ENCODE measurements at places on chromosomes 7 and 10. TPM values are rescaled to one million over a fixed set of nuclear protein-coding genes. Genes with fewer than 3 reads are reported as not detected.
A peak's percentile ranks its signal among the peaks of the same experiment; 100 is the strongest.

GRCh38 chr10:6490614-6491013 is 89.5 kb downstream of the PRKCQ start:
- no peak for DNase-seq

ZNF467 gene
- not detected for total RNA-seq

BUD31 gene
- total RNA-seq: 134 TPM

- DNase-seq: no peak
These were observed 1.3 kb downstream of the KAT6B start for GRCh38 chr10:74827694-74828093.

DNA sequence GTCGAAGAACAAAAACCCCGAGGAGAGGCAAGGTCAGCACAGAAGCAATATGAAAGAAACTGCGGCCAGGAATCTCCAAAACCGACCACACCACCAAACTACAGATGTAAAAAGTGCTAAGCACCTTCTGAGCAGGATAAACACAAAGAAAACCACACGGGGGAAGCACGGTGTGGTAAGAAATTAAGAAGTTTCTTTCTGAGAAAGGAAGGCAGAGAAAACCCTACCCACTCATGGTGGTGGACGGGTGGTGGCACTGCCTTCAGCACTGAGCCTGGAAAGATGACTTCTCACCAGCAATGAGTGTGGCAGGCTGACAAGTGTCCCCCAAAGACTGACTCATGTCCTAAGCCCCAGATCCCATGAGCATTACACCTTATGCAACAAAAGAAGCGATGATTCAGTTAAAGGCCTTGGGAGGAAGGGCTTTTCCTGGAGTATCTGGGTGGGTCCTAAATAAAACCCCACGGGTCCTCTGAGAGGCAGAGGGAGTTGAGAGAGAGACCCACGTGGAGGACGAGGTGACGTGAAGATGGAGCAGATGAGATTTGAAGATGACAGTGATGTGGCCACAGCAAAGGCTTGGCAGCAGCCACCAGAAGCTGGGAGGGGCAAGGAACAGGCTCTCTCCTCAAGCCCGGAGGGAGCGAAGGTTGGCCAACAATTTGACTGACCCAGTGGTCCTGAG is 124.9 kb downstream of the DLG5 start:
- peak; percentile 53 for DNase-seq

- no peak for DNase-seq
These were observed 83.0 kb downstream of the SGMS1 start for GRCh38 chr10:50540826-50541122.

- DNase-seq: no peak
These were observed 186.8 kb downstream of the CELF2 start for GRCh38 chr10:11204351-11204942.

GRCh38 chr7:7687800-7688199 is 30.6 kb downstream of the RPA3 start:
- DNase-seq: no peak

- DNase-seq: peak; percentile 46
These were observed 1.4 kb downstream of the KBTBD2 start for GRCh38 chr7:32890010-32890792.

LIPK gene
- total RNA-seq: not detected

DNA sequence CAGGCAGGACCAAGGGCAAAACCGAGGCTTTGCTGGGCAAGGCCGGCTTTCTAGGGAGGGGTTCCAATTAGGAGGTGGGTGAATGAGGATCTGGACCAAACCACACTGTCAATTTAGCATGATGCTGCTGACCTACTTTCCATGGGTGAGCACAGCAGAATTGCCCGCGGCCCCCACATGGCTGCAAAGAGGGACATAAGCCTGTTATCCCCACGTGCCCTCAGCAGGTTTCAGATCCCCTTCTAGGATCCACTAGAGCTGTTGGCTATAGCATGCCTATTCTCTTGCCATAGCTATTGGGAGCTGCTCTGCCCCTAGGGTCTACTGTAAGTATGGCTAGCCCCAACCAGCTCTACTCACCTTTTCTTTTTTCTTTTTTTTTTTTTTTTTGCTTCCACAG is 102.8 kb downstream of the COL13A1 start:
- no peak for DNase-seq

IFIT1 gene
- total RNA-seq: 18.8 TPM

GRCh38 chr7:26346611-26347203 is 55.0 kb downstream of the SNX10 start:
- no peak for DNase-seq

AKR1D1 gene
- total RNA-seq: not detected

DNA sequence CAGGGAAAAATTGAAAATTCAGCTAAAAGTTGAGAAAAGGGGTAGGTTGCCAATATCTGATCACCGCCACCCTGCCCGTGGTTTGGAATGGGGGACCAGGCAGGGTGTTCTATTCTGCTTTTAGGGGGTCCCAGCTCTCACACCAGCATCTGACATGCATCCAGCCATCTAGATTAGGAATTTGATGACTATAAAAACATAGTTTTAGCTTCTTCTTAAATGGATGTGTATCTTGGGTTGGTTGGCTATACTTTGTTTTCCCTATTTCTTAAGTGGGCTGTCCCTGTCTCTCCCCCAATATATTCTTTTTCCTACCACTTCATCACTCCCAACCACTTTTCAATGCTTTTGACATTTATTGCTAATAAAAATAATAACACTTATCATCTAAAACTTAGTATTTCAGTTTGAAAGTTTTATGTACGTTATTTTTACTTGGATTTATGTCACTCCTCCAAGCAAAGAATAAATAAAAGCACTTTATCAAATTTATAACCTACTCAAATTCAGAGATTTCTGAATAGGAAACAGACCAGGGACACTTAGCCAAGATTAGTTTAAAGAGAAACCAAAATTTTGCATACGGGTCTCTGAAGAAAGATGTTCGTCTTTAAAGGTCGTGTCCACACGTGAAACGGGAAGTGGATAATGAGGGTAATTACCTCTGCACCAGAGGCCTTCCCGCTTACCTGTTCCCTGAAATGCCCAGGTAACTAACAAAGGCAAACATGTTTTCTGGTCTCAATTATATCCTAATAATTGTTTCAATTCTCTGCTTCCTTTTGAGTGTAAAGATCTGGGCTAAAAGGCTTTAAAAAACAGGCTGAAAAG is 233.2 kb upstream of the AUTS2 start:
- no peak for DNase-seq

ACBD7 gene
- 0.74 TPM for total RNA-seq

GRCh38 chr10:64396105-64396708 is 875.0 kb downstream of the REEP3 start:
- DNase-seq: no peak

DNA sequence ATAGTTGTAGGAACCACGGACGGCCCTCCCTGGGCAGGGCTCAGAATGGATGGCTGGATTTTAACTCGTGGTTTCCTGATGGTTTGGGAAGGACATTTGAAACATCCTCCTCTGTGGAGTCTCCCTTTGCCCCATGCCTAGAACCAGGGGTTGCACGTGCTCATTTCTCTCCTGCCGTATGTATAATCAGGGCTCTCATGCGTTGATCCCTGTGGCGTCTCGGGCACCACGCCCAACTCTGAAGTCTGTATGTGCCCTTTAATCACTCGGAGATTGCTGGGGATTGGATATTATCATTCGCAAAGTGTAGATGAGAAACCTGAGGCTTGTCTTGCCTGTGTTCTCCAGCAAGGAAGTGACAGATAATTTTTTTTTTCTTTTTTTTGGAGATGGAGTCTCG is 257.1 kb downstream of the CAMK1D start:
- no peak for DNase-seq

GRCh38 chr7:16531707-16532106 is 5.1 kb downstream of the LRRC72 start:
- no peak for DNase-seq

- DNase-seq: no peak
These were observed 22.8 kb upstream of the FOXL3 start for GRCh38 chr7:266851-267840.

DNA sequence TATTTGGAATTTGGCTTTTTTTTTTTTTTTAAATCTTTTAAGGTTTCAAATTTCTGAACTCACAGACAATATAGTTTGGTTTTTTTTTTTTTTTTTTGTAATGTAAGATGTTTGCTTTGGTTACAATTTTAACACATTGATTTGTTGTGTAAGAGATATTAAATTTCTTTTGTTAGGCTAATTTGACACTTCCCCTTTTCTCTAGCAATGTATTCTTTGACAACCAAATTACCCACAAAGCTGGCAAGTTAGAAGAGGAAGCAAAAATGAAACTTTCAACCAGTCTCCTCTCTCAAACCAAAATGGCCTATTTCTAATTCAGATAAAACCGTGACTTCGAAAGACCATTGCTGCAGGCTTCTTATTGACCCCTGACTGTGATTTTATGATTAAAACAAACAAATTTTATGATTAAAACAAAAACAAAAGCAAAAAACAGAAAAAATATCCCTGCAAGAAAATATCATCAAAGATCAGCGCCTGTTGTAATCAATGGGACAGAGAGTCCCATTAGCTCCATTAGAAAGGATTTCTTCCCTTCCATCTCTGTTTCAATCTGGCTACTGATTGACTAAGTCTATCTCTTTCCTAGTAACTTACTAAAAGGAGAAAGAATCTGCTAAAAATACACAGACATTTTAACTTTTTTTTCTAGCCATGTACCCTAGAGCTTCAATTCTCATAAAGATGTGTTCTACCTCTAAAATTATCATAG is 489.2 kb downstream of the MDFIC start:
- no peak for DNase-seq

- no peak for DNase-seq
These were observed 119.5 kb downstream of the GPR158 start for GRCh38 chr10:25294032-25294926.
